ENCODE measurements at places on chromosomes 6 and 20.

- H3K4me3 ChIP-seq: no peak overlapping the region
- H3K27ac ChIP-seq: no peak overlapping the region
- H3K36me3 ChIP-seq: no peaks in the 10 kb centered on the region
- peaks cover 4% of the 10 kb centered on the region for H3K4me1 ChIP-seq
- DNase-seq: no peak
- no peaks in the 10 kb centered on the region for H3K27me3 ChIP-seq
Observed at GRCh38 chr6:11431455-11431937, 106.1 kb upstream of the TMEM170B start.

GRCh38 chr6:9455864-9456658 is 958.8 kb downstream of the TFAP2A start:
- H3K36me3 ChIP-seq: no peaks in the 10 kb centered on the region
- H3K4me1 ChIP-seq: no peaks in the 10 kb centered on the region
- no peaks in the 10 kb centered on the region for H3K27me3 ChIP-seq
- H3K27ac ChIP-seq: no peak overlapping the region
- DNase-seq: no peak

DNA sequence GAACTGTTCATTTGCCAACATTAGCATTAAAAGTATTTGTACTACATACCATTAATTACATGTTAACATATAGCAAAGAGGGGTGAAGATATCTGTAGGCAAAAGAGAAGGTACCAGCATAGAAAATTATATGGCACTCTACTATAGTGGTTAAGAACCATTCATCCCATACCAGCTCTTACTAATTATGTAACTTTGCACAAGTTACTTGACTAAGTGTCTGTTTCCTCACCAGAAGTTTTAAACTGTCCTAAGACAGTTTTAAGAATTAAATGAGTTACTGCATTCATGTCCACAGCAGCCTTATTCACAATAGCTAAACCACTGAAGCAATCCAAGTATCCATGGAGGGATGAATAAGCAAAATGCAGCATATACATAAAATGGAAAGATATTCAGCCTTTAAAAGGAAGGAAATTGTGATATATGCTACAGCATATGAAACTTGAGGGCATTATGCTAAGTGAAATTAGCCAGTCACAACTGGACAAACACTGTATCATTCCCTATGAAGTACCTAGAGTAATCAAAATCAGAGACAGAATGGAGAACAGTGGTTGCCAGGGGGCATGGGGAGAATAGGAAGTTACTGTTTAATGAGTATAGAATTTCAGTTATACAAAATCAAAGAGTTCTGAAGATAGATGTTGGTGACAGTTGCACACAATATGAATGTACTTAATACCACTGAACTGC is 98.9 kb downstream of the RNGTT start:
- no peak overlapping the region for H3K4me3 ChIP-seq
- no peaks in the 10 kb centered on the region for H3K27me3 ChIP-seq
- no peak overlapping the region for H3K27ac ChIP-seq
- H3K4me1 ChIP-seq: peaks cover 4% of the 10 kb centered on the region

- no peaks in the 10 kb centered on the region for H3K27me3 ChIP-seq
- no peak overlapping the region for H3K27ac ChIP-seq
- no peak overlapping the region for H3K4me3 ChIP-seq
- H3K36me3 ChIP-seq: peaks cover 58% of the 10 kb centered on the region
- peak; percentile 42 for DNase-seq
Observed at GRCh38 chr6:152124429-152125074, 317.1 kb downstream of the ESR1 start.

- H3K27me3 ChIP-seq: no peaks in the 10 kb centered on the region
- H3K36me3 ChIP-seq: no peaks in the 10 kb centered on the region
- H3K27ac ChIP-seq: no peak overlapping the region
- DNase-seq: no peak
- H3K4me3 ChIP-seq: peak overlapping the region; percentile 43
Observed at GRCh38 chr6:112253498-112253840, 898 bp downstream of the LAMA4 start.

DNA sequence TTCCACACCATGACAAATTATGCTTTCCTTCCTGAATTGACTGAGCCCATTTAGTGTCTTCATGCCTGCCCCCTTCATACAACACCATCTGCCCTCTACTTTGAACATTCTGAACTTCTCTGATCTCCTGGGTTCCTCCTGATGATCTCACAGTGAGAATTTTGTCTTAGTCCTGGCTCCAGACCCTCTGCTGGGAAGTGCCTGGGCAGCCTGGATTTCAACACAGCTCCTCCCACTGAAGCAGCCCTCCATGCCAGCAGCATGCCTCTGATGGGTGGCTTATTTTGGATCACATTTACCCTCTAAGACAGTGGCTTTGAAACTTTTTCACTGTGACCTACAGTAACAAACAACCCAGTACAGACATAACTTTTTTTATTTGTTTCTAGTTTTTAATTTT is 41.5 kb downstream of the DSE start:
- DNase-seq: no peak
- H3K4me1 ChIP-seq: no peaks in the 10 kb centered on the region

GRCh38 chr20:1922786-1923185 is 27.6 kb downstream of the SIRPA start:
- H3K27me3 ChIP-seq: no peaks in the 10 kb centered on the region
- no peaks in the 10 kb centered on the region for H3K4me1 ChIP-seq
- H3K27ac ChIP-seq: no peak overlapping the region
- no peaks in the 10 kb centered on the region for H3K36me3 ChIP-seq

DNA sequence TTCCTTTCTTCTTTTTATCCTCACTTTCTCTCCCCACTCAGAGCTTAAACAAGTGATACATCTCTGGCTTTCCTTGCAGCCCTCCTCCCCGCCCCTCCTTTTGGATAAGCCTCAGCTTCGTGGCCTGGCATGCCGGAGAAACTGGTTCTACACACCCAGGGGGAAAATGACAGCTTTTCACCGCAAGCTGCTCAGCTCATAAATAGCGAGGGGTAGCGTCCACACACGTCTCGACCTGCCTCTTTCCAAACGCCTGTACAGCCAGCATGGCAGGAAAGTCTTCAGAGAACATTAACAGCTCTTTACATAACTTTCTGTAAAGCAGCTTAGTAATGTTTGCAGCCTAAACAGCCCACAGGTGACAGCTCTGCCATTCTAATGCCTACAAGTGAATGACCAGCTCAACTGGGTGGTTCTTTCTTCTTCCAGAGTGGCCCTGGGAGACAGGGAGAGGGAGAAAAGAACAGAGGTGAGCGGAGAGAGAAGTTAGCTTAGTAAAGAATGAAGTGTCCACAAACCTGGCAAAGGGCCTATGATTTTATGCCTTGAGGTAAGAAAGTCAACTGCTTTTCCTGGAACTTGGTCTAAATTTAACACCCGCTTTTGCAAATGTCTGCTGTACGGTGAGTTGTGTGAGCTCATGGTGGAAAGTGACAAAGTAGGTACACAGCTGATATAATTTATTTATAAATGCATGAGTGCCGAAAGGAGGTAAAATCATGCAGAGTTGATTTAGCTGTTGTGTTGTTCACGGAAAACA is 251.5 kb downstream of the TFAP2A start:
- H3K36me3 ChIP-seq: no peaks in the 10 kb centered on the region
- H3K27ac ChIP-seq: no peak overlapping the region
- no peak for DNase-seq
- no peak overlapping the region for H3K4me3 ChIP-seq
- no peaks in the 10 kb centered on the region for H3K4me1 ChIP-seq

GRCh38 chr6:30077218-30077617 is 1.6 kb upstream of the RNF39 start:
- no peaks in the 10 kb centered on the region for H3K36me3 ChIP-seq
- no peak overlapping the region for H3K4me3 ChIP-seq
- H3K4me1 ChIP-seq: peaks cover 29% of the 10 kb centered on the region
- no peaks in the 10 kb centered on the region for H3K27me3 ChIP-seq

DNA sequence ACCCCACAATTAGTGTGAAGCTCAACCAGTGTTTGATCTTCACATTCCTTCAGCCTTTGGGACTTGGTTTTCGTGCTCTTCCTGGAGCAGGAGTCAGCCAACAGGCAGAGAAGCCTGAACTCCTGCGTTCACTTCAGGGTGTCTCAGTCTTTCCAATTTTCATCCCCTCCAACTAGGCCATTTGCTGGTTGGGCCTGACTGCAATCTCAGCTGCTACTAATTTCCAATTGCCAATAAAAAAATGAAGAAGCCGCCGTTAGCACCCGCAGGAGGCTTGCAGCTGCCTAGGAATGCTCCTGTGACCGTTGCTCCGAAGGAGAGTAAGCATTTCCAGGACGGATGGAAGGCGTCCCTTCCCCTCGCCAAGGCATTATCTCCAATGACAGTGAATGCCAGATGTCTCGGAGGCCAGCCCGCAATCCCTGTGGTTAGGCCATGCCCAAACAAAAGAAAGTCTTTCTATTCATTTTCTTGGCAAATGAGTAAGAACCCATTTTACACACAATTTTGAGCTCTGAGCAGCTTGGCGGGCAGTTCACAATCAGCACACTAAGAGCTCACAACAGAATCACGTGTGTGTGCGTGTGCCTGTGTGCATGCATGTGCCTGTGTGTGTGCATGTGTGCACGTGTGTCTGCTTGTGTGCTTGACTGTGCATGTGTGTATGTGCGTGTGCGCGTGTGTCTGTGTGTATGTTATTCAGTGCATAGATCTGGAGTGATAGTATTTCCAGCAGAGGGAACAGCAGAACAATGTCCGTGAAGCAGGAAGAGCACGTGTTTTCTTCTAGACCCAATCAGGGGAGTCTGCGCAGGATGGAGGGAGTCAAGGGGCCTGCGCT is 301.2 kb downstream of the SMOC2 start:
- no peaks in the 10 kb centered on the region for H3K4me1 ChIP-seq
- H3K36me3 ChIP-seq: no peaks in the 10 kb centered on the region
- H3K27me3 ChIP-seq: no peaks in the 10 kb centered on the region
- no peak overlapping the region for H3K4me3 ChIP-seq

- H3K27me3 ChIP-seq: no peaks in the 10 kb centered on the region
- no peak overlapping the region for H3K4me3 ChIP-seq
- no peaks in the 10 kb centered on the region for H3K36me3 ChIP-seq
- no peak overlapping the region for H3K27ac ChIP-seq
- peaks cover 10% of the 10 kb centered on the region for H3K4me1 ChIP-seq
Observed at GRCh38 chr6:11500008-11500407, 37.5 kb upstream of the TMEM170B start.

DNA sequence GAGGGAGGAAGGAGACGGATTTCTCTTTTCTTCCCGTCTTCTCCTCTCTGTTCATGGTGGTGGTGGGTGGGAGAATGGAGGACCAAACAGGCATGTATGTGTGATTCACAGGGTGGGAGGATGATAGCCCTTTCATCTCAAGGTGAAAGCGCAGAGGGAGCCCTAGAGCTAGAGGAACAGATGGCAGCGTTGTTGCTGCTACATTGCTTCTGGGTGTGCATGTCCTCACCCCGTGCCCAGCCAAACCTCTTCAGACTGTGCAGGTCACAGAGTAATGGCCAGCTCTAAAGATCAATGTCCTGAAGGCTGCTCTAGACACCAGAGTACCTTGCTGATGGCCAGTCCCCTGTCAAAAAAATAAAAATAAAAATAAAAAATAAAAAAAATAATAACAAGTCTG is 301.8 kb downstream of the TBC1D7 start:
- DNase-seq: no peak
- H3K4me3 ChIP-seq: no peak overlapping the region
- no peaks in the 10 kb centered on the region for H3K4me1 ChIP-seq
- H3K36me3 ChIP-seq: no peaks in the 10 kb centered on the region

DNA sequence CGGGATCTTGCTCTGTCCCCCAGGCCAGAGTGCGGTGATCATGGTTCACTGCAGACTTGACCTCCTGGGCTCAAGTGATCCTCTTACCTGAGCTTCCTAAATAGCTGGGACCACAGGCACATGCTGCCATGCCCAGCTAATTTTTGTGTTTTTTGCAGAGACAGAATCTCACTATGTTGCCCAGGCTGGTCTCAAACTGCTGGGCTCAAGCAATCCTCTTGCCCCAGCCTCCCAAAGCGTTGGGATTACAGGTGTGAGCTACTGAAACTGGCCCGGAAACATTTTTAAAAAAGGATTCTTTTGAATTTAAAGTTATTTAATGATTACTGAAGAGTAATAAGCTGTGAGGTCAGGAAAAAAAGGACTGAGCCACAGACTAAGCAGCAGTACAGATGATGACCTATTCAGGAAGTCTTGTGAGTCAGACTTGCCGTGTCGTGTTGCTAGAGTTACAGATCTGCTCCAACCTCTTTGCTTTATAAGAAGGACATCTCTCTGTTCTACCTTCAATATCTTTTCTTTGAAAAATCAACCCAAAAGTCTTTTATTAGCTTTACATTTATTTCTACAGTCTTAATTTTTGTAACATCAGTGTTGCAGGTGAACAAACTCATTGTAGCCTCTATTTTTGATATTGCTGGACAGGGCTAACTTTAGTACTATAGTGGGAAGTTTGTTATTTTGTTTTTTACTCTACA is 108.7 kb downstream of the NCOA3 start:
- H3K27ac ChIP-seq: peak overlapping the region; percentile 17
- no peaks in the 10 kb centered on the region for H3K27me3 ChIP-seq
- H3K4me3 ChIP-seq: no peak overlapping the region
- no peak for DNase-seq
- peaks cover 38% of the 10 kb centered on the region for H3K4me1 ChIP-seq

DNA sequence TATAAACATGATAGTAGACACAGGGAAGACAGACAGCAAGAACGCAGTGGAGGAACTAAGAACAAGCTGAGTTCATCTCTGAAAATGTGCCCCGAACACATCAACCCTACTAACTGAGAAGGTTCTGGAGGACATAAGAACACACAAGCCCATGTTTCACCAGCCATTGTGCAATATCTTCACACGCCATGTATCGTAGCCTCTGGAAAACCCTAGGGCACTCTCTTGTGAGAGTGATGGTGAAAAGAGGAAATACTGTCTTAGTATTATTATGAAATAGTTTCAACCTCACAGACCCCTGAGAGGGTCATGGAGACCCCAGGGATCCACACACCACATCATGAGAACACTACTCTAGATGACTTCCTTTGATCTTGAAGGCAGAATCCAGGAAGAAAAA is 26.1 kb upstream of the FOXF2 start:
- no peak for DNase-seq
- no peaks in the 10 kb centered on the region for H3K27me3 ChIP-seq
- no peak overlapping the region for H3K4me3 ChIP-seq
- no peaks in the 10 kb centered on the region for H3K36me3 ChIP-seq
- no peaks in the 10 kb centered on the region for H3K4me1 ChIP-seq

- no peak for DNase-seq
- no peaks in the 10 kb centered on the region for H3K27me3 ChIP-seq
- H3K4me3 ChIP-seq: no peak overlapping the region
- H3K36me3 ChIP-seq: no peaks in the 10 kb centered on the region
- H3K4me1 ChIP-seq: peaks cover 2% of the 10 kb centered on the region
Observed at GRCh38 chr6:16311763-16312162, 73.4 kb downstream of the GMPR start.
